RPMI7951 (cell line): ENCODE measurements at places on chromosomes 5 and 9. TPM values are rescaled to one million over a fixed set of nuclear protein-coding genes. Genes with fewer than 3 reads are reported as not detected.

DNA sequence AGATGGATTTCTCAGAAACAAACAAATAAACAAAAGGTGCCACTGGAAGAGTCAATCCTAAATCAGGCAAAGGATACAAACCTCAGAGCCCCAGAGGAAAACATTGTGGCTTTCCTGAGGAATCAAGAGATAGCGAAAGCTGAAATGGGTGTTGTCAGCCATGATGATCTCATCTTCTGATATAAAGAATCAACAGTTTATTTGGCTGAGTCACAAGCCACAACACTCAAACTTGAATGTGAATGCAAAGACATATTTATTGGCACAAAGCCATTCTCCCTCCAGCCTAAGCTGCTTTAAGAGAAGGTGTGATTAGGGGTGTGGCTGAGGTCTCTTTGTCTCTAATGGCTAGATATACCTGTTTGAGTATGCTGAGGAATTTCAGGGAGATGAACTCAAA is 73.3 kb upstream of the NREP start:
- DNase-seq: peak; percentile 87

- DNase-seq: no peak
Measured at GRCh38 chr9:9961934-9962333, 650.9 kb downstream of the PTPRD start.

GRCh38 chr5:169268019-169268418 is 32.9 kb downstream of the SLIT3 start:
- DNase-seq: no peak

DNA sequence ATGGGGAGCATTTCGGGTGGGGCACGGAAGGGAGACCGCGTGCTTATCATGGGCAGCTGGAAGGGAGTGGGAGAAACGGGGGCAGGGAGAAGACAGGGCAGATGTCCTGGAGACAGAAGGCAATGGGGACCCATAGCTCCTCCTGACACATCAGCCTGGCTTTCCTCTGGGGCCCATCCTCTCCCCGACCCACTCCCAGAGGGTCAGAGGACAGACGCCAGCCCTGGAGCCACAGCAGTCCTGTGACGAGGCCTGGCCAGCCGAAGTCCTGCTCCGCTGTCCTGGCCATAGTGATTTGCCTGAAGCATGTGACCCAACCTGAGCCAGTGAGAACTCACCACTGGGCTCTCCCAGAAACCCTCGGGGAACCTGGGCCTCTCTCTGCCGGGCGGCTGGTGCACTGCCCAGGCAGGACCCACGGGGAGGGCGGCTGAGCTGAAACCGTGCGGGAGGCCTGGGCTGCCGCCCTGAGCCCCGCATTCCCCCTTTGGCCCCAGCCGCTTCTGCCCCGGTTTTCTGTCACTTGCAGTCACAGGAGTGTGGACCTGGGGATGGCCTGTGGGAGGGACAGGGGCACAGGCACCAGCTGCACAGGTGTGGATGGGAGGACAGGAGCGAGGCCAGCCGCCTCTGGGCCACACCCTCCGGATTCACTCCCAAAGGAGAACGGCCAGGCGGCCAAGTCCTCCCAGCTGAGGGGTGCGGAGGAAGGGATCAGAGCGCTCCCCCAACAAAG is 19.8 kb downstream of the ADAMTS2 start:
- no peak for DNase-seq

GRCh38 chr5:59346982-59347381 is 546.5 kb downstream of the PDE4D start:
- DNase-seq: no peak

- no peak for DNase-seq
Measured at GRCh38 chr9:17653947-17654465, 75.1 kb downstream of the SH3GL2 start.

DNA sequence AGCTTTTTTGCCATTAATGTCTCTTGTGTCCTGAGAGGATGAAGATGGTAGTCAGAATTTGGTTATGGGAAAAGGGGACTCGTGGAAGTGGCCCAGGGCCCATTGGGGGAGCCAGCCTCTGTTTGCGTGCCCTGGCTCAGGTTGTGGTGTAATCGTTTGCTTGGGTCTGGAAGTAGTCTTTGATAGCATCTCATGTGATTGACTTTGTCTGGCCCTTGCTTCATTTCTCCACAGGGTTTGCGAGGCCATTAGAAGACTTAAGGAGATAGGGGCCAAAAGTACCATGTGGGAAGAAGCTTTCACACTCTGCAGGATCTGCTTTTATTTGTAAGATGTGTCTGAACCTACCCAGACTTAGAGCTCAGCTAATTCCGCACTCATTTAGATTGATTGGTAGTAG is 114.5 kb downstream of the FGF1 start:
- DNase-seq: no peak

DNA sequence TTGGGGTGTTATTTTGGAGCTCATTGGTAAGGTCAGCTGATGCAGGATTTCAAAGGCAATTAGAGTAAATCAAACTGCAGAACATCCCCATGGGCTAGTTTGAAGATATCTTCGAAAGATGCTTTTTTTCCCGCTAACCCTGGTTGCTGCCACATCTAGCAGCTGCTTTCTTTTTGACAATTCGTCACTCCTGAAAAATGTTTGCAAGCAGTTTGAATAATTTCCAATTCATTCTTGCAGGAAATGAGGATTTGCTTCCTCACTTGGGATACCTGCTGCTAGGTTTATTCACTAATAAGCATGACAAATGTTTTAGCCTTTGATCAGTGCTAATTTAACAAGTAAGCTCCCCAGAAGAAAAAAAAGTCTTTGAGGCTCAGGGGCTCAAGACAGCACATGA is 649.6 kb upstream of the RORB start:
- DNase-seq: no peak

GRCh38 chr5:25905646-25906045 is 1132.7 kb downstream of the CDH9 start:
- no peak for DNase-seq

SLC25A2 gene
- total RNA-seq: 0.48 TPM in 1 of 2 replicates, not detected in the other

ENTPD8 gene
- not detected in 2 replicates for total RNA-seq
